Esophagus muscularis mucosa (tissue), 4 donors: ENCODE measurements at places on chromosomes 2 and 18.

GRCh38 chr2:45218931-45219339 is 209.7 kb upstream of the SIX2 start:
- DNase-seq: no peak

DNA sequence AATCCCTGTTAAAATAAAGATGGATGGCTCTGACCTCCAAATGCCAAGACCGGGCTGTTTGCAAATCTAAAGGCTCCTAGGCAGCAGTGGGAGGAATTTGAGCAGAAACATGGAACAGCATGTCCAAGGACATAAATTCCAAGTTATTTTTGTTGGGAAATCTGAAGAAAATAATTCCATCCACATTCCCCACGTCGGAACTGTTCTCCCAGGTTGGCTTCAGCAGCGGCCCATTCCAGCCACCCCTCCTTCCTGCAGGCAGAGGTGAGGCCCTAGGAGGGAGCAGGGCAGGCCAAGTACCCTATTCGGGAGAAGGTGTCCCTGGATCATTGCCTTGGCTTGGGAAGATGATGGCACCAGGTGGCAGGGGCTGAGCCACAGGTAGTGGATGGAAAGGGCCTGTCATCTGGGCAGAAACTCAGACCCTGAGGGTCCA is 117.1 kb downstream of the CAPN13 start:
- peak; percentile 92 for DNase-seq

- DNase-seq: no peak
Measured at GRCh38 chr2:142222715-142223114, 91.9 kb upstream of the LRP1B start.

DNA sequence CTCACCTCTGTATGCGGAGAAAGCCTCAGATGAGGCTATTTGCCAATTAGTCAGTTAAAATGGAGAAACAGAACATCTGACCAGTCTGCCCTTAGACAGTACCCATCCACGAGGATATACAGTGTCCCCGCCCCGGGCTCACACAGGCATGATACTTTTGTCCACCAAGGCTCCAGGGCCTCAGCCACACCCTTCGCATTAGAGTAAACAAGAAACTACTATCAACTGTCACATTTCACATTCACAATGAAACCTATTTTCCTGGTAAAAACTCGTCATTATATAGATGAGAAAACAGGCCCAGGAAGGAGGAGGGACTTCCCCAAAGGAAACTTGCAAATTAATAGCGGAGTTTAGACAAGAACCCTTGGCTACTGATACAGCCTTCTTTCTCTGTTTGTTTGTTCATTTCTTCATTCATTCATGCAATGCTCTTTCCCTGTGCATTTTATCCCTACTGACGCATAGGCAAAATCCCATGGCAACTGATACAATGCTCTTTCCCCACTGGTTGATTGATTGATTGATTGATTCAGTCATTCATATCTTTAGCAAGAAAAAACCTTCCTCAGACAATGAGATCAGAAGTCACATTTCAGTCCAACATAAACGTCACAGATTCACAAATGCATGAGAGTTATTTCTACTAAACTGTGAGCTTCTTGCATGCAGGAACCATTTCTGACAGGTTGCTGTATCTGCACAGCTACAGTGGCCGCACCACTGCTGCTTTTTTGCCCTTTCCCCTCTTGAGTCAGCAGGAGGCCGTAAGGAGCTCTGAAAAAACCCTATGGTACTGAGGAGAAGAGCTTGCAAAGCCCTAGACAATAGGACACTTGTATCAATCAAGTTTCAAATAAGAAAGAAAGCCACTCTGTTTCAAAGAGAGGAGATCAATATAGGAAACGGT is 777.1 kb downstream of the RNF144A start:
- peak; percentile 66 for DNase-seq

DNA sequence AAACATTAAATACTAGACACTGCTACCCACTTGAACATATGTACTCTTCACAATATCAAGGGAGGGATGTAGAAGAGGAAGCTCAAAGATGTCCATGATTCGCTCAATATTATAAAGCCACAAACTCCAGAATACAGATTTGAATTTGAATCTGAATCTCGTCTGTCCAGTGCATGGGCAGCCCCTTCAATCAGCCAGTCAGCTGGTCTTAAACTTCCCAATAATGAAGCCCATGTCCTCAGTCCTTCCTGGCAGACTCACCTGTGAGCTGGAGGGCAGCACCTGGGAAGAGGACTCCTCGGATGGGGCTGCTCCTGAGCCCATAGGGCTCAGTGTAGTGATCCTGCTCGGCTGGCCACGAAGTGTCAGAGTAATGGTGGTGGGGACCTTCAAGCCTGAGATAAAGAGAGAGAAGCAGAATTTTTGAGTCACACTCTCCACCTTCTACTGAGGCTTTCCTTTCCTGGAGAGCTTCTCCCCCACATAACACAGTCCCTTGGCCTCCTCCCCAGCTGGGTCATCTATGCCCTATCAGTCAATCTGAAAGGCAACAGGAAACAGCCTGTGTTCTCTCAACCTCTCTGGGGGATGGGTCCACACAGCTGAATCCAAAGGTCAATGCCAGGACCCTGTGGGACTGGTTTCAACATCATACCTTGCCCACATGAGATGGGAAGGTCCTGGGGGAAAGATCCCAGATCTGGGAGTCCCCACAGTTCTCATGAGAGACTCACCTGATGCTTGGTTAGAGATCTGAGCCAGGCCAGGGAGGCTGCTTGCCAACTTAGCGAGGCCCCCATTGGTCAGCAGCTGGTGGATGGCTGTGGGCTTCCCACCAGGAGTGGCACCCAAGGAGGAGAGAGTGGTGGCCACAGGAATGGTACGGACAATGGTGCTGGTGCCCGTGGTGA is 36.5 kb downstream of the KANSL3 start:
- DNase-seq: no peak

DNA sequence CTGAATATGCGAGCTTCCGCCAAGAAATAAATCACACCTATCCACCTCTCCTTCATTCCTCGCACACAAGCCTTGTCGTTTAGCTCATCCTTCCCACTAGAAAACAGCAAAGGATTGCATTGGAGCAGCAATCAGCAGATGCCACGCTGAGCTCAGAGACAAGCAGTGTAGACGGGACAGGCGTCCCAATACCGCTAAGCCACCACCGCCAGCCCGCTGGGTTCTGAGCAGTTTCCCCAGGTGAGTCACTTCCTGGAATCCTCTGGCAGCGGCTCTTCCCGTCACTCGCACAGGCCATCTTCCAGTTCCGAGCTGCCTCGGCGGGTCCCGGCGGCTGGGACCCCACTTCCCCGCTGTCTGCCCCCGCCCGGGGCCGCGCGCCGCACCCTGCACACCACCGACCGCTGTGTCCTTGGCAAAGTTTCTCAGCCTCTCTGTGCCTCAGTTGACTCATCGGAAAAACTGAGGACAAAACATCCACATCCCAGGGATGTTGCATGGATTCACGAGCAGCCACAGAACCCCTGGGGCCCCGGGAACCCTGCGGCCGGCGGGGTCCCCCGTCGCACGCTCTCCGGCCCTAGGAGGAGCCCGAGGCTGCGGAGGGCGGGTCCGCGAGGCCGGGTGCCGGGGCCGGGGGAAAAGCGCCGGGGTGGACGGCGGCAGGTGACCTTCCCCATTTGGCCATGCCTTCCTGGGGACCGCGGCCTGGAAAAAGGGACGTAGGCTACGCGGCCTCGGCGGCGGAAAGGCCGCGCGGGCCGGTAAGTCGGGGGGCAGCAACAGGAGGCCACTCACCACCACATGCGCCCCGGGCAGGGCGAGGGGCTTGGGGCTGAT is 573 bp downstream of the KDSR start:
- DNase-seq: no peak

DNA sequence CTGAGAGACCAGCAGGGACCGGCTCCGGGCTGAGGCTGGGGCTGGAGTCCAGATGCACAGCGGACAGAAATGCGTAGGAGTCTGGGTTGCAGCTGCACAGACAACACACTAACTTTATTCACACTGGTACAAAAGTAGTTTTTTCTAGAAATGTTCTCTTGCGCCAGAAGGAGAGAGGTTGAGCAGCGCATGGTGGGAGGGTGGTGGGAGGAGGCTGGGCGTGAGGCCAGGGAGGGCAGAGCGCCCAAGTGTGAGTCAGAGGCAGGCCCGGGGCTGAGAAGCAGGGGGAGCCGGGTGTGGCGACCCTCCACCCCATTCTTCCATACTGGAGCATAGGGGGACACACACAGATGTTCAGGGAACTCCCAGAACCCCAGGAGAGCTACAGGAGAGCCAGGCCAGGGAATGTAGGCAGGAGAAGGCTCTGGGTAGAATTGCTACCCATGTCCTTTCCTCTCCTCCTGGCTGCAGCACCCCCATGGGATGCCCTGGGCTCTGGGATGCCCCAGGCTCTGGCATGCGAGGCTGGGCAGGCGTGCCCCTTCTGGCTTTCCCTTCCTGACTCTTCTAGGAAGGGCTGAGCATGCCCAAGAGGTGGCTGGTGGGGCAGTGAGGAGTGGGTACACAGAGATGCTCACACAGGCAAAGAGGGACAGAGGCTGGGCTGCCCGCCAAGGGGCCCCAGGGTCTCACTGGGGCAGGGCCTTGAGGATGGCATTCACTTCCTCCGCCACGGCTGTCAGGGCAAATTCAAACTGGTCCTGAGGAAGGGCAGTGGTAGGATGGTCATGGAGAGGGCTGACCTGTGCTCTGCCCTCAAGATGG is 10.6 kb downstream of the DNAJB2 start:
- DNase-seq: no peak

- DNase-seq: no peak
Measured at GRCh38 chr2:124001696-124002430, 23.2 kb upstream of the CNTNAP5 start.

- no peak for DNase-seq
Measured at GRCh38 chr2:73408198-73408597, 22.6 kb downstream of the ALMS1 start.

DNA sequence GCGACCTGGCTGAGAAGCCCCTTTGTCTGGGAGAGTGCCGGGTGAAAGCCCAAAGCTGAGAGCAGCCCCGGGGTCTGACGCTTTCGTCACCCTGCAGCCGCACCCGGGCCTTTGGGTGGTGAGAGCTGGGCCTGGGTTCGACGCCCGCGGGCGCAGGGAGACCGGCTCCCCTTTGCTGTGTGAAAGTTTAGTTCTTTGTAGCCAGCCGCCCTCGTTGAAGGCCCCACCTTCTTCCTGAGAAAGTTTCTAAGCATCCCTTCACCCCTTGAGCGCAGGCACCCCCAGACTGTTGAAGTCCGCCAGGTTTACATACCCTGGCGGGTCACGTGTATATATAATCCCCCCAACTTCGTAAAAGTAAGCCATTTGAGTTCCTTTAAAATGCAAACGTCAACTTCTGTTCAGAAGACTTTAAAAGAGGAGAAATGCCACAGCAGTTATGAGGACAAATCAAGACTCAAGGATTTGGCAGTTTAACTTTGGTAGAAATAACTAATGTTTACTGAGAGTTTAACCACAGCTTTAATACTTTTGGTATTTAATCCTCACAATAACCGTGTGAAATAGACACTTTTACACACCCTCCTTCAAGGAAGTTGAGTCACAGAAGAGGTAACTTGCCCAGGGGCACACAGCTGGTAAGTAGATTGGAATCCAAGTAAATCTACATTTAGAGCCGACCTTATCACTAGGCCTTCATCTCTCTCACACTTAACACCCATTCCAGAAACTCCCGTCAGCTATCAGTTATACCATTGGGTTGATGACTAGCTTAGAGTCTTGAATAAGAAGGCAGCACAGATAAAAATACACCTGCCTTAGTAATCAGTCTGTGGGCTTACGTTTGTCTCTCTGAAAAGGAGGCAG is 1.1 kb upstream of the MBOAT2 start:
- DNase-seq: no peak

DNA sequence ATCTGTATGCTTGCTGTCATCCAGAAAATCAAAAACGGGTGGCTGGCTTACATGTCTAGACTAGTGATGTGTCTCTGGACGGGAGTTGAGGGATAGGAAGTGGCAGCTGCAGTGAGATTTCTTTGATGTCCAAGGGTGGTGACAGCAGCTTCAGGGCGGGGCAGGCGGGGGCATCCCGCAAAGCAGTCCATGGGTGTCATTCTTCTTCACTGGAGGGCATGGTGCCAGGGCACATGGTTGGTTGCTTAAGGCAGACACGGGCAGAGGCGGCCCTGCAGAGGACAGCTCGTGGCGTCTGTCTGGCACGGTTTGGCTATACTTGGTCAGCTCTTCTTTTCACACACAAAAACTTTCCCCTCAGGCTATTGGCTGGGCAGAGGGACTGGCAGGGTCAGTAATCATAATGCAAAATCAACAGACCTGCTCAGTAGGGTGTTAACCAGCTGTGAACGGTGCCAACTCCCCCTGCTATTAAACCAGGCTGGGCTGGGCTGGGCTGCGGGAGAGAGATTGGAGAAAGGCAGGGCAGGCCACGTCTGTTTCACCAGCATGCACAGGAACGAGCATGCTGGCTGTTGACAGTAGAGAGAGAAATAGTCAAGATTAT is 63.7 kb downstream of the COL4A3 start:
- DNase-seq: no peak

GRCh38 chr18:79199691-79200374 is 130.6 kb downstream of the ATP9B start:
- DNase-seq: no peak

DNA sequence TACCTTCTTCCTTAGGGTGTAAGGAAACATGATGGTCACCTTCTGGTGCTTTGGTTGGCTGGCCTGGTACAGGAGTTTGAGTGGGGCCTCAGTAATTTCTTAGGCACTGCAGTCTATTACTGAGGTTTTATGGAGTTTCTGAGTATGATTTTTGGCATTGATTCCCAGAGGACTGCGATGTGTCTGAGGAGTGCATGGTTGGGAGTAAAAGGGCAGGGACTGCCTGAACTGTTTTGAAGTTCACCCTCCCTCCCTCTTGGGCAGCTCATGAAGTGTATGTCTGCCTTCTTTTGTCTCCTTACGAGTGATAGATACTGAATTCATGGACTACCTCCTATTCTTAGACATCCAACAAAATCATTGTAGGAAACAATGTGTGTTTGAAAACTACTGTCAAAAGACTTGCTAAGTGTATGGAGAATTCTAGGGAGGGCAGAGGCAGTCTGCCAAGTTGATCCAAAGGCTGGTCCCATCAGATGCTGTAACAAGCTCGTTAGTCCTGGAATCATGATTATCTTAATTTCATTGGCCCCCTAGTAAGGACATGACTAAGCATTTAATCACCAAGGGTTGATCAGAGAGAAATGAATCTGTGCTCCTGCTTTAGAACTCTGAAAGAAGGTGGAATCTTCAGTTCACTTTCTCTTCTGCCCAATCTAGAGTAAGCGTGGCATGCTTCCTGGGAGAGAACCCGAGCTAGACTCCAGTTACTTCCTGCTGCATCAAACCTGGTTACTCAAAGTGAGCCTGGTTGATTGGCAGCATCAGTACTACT is 26.5 kb downstream of the LYPD6B start:
- DNase-seq: peak; percentile 66
